ENCODE measurements at places on chromosomes 7 and 10.

- no peak for DNase-seq
Measured at GRCh38 chr7:129136887-129137642, 7.4 kb upstream of the TSPAN33 start.

- DNase-seq = no peak
Measured at GRCh38 chr10:100377830-100378229, 30.8 kb downstream of the SCD start.

GRCh38 chr10:127943336-127943910 lies 36.5 kb downstream of the PTPRE start:
- DNase-seq = no peak

GRCh38 chr10:112988839-112989406 lies 38.9 kb downstream of the TCF7L2 start:
- no peak for DNase-seq

DNA sequence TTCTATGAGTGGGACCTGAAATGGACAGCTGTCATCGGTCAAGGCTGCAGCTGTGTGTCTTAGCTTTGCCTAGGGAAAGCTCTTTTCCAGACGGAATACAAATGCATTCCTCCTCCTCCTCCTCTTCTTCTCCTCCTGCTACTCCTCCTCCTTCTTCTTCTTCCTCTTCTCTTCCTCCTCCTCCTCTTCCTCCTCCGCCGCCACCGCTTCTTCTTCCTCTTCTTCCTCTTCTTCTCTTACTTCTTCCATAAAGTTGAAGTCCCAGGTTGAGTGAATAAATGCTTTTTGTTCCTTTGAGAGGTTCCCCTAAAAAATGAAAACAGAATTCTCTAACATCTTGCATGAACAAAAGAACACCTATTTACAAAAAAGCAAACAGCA lies 28.7 kb downstream of the KLF6 start:
- no peak for DNase-seq

DNA sequence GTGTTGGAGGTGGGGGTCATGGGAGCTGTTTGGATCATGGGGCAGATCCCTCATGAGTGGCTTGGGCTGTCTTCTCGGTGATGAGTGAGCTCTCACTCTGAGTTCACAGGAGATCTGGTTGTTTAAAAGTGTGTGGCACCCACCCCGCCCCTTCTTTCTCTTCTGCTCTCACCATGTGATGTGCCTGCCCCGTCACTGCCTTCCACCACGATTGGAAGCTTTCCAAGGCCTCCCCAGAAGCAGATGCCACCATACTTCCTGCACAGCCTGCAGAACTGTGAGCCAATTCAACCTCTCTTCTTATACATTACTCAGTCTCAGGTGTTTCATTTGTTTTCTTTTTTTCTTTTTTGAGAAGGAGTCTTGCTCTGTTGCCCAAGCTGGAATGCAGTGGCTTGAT lies 170.0 kb downstream of the PTPN20 start:
- DNase-seq = no peak

DNA sequence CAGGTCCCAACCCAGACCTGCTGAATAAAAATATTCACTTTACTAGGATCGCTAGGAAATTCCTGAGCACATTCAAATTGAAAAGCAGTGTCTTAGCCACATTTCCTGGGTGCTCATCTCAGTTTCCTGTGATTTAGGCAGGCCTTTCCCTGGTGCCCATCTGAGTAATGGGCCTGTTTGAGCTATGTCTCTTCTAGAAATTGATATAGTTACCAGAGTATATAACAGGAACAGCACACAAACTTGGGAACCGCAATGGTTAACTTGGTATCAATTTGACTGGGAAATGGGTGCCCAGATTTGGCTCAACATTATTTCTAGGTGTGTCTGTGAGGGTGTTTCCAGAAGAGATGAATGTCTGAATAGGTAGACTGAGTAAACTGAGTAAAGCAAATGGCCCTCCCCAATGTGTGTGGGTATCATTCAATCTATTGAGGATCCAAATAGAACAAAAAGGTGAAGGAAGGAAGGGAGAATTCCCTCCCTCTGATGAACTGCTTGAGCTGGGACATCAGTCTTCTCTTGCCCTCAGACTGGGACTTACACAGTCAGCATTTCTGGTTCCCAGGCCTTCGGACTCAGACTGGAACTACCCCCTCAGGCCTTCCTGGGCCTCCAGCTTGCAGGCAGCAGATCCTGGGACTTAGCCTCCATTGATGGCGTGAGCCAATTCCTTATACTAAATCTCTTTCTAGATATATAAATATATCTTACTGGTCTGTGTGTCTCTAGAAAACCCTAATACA lies 99.1 kb downstream of the CCDC71L start:
- no peak for DNase-seq

GRCh38 chr10:84026821-84027257 lies 112.5 kb upstream of the GHITM start:
- DNase-seq = no peak

GRCh38 chr7:112083776-112084355 lies 122.3 kb downstream of the DOCK4 start:
- no peak for DNase-seq

GRCh38 chr10:78829565-78829964 lies 239.2 kb upstream of the ZMIZ1 start:
- DNase-seq = no peak

GRCh38 chr10:59582058-59582457 lies 127.6 kb downstream of the SLC16A9 start:
- DNase-seq = no peak
